Immature natural killer cell (primary cell): ENCODE measurements at places on chromosomes 3 and 15. TPM values are rescaled to one million over a fixed set of nuclear protein-coding genes. Genes with fewer than 3 reads are reported as not detected.

- no peak for DNase-seq
Measured at GRCh38 chr3:71453822-71454511, 129.6 kb downstream of the FOXP1 start.

- DNase-seq: no peak
Measured at GRCh38 chr3:37297459-37297858, 123.1 kb upstream of the LRRFIP2 start.

DNA sequence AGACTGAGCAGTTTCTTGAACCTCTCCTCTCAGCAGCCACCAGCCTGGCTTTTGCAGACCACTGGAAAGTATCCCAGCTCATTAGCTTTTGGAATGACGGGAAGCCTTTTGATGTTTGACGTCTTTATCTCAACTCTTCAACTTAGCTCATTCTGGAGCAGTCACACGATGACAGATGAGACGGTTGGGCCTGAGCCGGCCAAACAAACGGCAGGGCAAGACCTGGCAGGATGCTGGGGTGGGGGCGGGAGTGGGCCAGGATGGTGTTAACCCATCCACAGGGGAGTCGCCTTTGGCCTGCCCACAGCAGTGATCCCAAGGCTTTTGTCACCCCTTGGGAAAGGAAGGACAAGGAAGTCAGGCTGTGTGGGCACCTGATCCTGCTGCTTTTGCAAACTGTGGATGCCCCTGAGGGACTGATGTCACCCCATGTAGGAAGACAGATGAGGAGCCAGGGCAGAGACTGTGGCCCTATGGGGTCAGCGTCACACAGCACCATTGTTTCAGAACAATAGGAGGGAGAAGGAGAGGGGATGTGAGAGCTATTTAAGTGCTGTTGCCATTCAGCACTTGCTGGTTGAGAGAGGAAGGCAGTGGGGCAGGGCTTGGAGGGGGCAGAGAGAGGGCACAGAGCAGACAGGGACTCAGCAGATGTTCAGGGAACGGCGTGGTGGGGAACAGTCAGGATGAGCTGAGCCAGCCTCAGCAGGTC lies 121.9 kb upstream of the CTDSPL start:
- no peak for DNase-seq

GRCh38 chr15:66389098-66389858 lies 2.6 kb downstream of the MAP2K1 start:
- DNase-seq: peak; percentile 34

- DNase-seq: no peak
Measured at GRCh38 chr15:67043939-67044771, 21.2 kb upstream of the SMAD3 start.

DNA sequence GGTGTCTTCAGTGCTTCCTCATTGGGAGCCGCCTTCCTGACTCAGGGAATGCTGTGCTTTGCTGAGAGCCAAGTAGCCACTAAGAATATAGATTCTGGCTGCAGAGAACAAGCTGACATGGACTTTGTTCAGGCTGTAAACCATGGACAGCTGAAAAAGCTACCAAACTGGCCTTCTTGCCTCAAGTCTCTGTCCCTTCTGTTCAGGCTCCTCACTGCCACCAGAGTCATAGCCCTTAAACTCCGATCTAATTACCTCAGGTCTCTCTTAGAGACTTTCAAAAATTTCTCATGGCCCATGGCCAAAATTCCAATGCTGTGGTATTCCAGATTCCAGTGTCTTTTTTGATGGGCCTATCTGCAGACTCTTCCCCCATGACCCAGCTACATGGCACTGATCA lies 19.4 kb upstream of the PTX3 start:
- no peak for DNase-seq

DNA sequence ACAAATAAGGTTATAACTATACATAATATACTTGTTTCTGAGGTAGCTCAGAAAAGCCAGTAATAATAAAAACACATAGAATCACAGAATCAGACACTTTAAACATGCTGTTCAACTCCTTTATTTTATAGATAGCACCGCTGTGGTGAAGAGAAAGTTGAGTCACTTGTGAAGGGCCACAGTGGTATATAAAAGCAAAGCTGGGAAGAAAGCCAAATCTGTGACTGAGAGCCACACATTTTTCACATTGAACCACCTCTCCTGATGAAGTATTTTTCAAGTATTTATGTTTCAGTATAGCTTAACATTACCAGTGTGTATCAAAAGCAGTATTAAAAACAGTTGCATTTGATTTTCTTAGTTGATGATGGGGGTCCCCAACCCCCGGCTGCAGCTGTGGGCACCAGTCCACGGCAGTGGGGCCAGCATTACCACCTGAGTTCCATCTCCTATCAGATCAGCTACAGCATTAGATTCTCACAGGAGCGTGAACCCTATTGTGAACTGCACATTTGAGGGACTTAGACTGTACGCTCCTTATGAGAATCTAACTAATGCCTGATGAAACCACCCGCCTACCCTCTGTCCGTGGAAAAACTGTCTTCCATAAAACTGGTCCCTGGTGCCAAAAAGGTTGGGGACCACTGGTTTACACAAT lies 46.2 kb downstream of the TBL1XR1 start:
- DNase-seq: no peak

DNA sequence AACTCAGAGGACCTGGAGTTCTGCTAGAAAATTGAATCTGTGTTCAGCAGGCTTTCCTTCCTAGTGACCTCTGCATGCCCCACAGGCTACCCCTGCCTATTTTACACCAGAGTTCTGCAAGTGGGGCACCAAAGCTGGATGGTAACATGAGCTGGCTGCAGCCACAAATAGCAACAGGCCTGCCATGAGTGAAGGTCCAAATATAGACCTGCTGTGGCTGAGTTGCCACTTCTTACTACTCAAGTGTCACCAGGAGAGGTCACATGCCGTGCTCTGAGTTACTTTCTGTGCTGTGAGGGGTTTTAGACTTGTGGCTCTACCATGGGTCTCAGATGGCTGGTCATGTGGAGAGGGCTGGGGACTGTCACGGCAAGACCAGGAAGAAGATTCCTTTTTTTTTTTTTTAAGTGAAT lies at the start of gene FSD2:
FSD2 (minus strand) TSS at position 76 of the 413 bp plus-strand sequence. CDS start 18,679 bp downstream, outside the sequence.
- no peak for DNase-seq

- DNase-seq: no peak
Measured at GRCh38 chr3:32819551-32820348, 2.0 kb downstream of the TRIM71 start.

DNA sequence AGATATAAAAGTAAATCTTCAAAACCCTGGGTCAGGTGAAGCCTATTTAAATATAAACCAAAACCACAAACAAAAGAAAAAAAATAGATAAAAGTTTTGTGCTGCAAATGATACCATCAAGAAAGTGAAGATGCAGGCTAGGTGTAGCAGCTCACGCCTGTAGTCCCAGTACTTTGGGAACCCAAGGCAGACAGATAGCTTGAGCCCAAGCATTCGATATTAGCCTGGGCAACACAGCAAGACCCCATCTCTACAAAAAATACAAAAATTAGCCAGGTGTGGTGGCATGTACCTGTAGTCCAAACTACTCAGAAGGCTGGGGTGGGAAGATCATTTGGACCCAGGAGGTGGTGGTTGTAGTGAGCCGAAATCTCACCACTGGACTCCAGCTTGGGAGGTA lies 164.8 kb downstream of the MAGI1 start:
- no peak for DNase-seq

- no peak for DNase-seq
Measured at GRCh38 chr3:181941250-181941649, 229.5 kb downstream of the SOX2 start.

The MYRIP gene
- not detected for polyA plus RNA-seq
